ENCODE measurements at places on chromosomes 7 and 10. TPM values are rescaled to one million over a fixed set of nuclear protein-coding genes. Genes with fewer than 3 reads are reported as not detected.

ELFN1 gene
- 51.6 TPM for total RNA-seq

CLDN4 gene
- total RNA-seq, result 0.48 TPM

TPST1 gene
- total RNA-seq, result 21.1 TPM

NYAP1 gene
- 9.0 TPM for total RNA-seq

BRI3 gene
- 30.0 TPM for total RNA-seq

ACSL5 gene
- not detected for total RNA-seq

- DNase-seq, result no peak
These were observed 304.8 kb downstream of the POM121L12 start for GRCh38 chr7:53340220-53340619.

- DNase-seq, result no peak
These were observed 539.0 kb downstream of the ZWINT start for GRCh38 chr10:55822096-55822495.

DNA sequence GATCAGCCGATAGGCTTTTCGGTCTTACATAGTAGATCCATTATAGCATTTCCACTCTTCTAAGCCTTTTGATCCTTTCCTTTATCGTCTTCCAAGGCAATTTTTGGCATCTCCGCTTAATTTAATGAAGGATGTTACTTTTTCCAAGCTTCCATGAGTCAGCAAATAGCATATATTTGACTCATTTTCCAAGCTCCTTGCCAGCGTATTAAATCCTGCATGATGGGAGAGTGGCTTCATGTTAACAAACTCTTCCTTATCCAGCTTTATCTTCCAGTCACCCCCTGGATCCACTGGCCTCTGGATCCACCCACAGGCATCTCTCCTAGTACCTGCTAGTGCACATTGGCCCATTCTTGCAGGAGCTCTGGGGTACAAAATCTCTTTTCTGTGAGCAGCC is 13.0 kb downstream of the OR9A2 start:
- peak; percentile 87 for DNase-seq

- no peak for DNase-seq
These were observed 97.2 kb upstream of the SEMA3A start for GRCh38 chr7:84291756-84292155.

- no peak for DNase-seq
These were observed 68.9 kb upstream of the CARD11 start for GRCh38 chr7:3112479-3113134.

DNA sequence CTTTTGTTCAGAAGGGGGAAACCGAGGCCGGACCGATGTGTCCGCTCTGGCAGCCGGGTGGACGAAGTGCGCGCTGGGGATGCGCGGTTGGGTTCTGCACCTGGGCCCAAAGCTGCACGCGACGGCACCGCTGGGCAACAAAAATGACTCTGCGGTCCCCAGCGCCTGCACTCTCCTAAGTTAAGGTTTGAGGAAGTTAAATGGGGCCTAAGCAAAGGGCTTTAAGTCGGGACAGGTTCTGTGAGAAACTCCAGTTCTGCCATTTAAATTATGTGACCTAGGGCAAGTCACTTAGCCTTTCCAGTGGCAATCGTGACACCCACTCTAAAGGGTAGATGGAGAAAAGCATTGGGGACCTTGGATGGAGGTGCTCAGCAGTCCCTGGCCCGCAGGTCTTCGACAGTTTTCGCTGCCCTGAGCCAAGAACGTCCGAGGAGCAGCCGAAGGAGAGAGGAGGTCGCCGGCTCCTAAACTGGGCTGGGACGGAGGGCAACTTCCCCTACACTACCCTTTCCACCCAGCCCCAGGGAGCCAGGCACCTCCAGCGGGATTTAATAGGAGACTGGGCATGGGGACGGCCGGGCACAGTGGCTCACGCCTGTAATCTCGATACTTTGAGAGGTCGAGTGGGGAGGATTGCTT is 534 bp upstream of the ACBD5 start:
- peak; percentile 17 for DNase-seq

DNA sequence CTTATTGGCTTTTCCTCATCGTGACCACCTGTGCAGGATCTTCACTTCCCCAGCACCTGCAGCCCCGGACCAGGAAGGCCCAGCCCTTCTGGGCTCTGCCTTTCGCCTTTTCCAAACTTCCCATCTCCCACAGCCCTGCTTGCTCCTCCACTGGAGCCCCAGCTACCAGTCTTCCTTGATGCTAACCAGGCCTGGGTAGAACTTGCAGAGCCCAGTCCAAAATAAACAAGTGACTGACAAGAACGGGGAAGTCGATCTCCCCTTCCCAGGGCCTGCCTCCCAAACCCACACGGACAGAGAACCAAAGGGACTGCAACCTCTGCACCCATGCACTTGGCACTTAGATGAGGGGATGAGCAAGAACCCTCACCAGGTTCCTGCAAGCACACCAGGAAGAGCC is 154.9 kb upstream of the C7orf33 start:
- DNase-seq, result no peak

DNA sequence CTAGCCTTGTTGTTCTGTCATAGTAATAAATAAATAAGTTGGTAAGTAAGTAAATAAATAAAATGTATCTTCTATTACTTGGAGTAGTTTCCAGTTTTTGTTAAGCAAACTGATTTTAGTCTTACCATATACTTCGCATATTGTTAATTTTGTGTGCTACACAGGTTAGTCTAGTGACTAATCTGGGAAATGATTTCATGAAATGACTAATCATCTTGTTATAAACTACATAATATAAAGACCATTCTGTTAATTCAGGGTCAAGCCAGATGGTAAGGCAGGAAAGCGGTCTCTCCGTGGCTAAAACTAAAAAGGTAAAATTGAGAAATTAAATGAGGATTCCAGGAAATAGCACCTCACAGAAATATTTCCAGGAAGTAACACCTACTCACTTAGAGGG is 58.5 kb upstream of the FOXP2 start:
- no peak for DNase-seq

DNA sequence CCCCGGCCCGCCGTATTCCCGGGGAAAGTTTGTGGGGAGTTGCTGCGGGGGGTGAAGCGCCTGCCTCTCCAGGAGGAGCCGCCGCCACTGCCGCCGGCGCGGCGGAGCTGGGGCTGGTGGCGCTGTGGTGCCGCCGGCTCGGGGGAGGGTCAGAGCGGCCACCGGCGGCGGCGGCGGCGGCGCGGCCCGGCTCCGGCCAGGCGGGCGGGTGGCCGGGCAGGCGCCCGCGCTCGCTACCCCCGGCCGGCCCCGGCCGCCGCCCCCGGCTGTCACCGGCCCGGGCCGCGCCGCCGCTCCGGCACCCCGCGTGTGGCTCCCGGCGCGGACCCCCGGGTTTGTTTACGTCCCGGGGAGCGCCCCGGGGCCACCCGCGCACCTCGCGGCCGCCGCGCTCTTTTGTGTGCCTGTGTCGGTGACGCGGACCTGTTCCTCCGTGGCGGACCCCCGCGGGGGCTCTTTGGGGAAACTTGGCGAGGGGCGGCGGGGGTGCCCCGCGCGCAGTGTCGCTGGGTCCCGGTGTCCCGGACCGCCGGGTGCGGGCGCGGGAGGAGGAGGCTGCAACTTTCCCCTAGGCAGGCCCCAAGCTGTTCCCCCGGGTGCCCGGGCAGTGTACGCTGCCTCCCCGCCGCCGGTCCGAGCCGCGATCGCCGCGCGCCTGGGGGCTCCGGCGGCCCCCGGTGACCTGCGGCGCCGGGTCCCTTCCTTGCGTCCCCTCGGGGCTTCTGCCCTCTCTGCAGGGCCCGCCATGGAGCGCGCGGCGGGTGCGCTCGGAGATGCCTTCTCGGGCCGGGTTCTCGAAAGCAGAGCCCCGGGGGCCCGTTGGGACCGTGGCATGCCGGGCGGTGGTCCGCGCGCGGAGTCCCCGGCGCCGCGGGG is 593 bp upstream of the CUX1 start:
- peak; percentile 56 for DNase-seq

- no peak for DNase-seq
These were observed 35.5 kb downstream of the CALML3 start for GRCh38 chr10:5560142-5560816.

DNA sequence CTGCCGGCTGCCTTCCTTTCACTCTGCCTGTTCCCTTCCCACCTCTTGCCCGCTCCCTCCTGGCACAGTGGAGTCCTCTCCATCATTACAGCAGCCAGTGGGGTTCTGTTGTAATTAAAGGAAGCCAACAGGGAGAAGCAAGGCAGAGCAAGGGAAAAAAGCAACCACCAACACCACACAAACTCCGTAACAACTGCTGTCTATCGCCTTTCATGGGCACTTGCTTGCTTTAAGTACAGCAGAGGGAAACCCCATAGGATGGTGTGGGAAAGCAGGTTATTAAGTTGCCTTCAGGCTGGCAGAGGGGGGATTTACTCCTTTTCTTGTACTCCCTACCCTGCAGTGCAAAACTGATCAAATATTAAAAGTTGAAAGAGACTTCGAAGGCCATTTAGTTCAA is 22.0 kb downstream of the SORCS3 start:
- DNase-seq, result no peak

GRCh38 chr10:80530251-80530650 is 7.5 kb upstream of the SH2D4B start:
- DNase-seq, result peak; percentile 38

DNA sequence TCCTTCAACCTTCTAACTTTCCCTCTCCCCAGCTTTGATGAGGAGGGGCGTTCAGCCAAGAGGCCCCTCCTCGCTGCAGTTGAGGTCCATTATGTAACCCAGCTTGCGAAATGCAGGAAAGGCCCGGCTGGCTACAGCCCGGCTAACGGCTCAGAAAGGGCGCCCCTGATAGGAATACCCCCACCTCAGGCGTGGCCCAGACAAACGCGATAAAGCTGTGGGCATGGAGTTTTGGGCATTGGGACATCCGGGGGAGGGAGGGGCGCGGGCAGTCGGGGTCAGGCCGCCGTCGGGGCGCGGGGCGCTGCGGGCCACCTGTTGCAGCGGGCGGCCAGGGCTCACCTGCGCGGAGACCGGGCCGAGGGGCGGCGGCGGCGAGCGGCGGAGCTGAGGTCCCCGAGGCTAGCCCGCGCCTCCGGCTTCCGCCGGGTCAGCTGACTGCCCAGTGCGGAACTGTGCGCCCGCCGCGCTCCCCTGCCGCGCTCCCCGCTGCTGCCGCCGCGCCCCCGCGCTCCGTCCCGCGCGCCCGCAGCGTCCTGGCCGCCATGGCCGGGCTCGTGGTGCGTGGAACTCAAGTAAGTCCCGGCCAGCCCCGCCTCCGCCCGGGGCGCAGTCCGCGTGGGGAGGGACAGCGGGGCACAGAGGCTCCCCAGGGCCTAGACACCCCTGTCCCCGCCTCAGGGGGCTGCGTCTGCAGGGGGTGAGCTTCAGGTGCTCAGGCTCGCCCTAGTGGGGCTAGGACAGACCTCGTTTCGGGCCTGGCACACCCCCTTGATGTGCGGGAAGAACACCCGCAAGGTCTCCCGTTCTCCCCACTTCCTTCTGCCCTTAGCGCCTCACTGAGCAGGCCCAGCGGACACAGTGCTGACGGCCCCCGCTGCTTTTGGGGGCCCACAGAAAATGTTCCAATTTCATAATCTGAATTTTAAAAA is at the start of gene LRMDA:
Gene LRMDA (plus strand): TSS at position 445 of the 932 bp plus-strand sequence.
- DNase-seq, result peak; percentile 52

DNA sequence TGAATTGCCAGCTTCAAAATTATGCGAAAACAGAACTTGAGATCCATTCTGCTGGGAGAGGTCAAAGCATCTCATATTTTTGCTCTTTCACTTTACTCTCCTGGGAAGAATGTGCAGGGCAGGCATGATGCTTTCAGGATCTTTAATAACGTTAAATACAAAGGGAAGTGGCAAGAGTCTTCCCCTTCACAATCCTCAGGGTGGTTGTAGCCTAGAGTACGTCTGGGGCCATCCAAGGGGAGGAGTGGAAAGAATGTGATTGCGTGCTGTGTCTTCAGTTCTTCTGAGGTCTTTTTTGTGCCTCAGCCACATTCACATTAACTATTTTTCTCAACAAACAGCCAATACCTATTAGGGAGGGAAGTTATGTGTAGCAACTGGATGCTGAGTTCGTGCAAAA is 207.3 kb downstream of the HGF start:
- no peak for DNase-seq

DNA sequence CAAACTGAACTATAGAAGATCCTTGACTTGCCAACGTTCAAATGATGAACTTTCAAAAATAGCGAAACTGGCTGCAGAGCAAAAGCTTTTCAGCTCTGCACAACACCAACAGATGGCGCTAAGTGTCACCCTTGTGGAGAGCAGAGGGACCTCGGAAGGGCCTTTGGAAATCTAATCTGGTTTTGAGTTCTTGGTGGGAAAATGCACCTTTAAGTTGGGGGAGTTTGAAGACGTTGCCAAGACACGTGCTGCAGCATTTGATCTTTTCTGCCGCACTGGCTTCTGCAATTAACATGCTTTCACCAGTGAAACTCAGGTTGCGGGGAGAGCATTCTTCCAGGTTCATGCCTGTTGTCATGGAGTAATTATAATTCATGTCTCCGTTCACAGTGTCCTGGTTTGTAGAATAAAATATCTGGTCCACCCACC is 26.3 kb upstream of the WDR11 start:
- DNase-seq, result peak; percentile 17

- peak; percentile 7 for DNase-seq
These were observed 386.7 kb upstream of the NPVF start for GRCh38 chr7:25615003-25615402.

DNA sequence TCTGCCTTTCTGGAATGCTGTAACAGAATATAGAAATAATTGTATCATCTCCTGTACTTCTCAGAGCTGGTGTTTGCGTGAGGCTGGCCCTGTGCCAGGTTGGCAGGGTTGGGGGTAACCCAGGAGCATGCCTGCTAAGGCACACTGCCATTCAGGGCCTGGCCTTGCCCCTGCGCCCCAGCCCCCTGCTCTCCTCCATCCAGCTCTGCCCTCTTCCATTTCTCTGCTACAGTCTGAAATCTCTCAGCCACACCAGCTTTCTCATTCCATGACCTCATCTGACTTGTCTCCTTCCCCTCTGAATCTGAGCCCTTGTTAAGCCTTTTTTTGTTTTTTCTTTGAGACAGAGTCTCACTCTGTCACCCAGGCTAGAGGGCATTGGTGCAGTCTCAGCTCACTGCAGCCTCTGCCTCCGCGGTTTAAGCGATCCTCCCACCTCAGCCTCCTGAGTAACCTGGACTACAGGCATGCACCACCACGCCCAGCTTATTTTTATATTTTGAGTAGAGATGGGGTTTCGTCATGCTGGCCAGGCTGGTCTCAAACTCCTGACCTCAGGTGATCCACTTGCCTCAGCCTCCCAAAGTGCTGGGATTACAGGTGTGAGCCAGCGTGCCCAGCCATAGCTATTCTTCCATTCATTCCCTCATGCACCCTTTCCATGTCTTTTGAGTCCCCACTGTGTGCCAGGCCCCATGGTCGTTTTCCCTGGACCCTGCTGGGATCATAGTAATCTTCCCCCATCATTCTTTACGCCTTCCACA is 206.8 kb downstream of the CUX1 start:
- no peak for DNase-seq

DNA sequence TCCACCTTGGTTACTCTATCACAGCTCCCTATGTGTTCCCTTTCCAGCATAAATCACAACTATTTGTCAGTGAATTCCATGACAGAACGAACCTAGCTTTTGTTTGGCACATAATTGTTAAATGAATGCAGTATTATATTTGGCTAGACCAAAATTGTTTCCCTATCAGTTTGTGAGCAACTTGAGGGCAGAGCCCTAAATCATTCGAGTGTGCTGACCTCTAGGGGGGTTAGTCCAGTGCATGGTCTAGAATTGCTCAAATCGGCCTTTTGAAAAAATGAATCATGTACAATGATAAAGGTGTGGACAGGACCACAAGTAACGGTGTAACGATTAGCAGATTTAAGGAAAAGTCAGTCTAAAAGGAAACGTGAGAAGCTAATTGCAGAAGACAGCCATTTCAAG is 475 bp upstream of the NRBF2 start:
- DNase-seq, result no peak

Measured in cardiac muscle cell (in vitro differentiated cells and primary cell).